ENCODE measurements at places on chromosomes 6 and 20.

DNA sequence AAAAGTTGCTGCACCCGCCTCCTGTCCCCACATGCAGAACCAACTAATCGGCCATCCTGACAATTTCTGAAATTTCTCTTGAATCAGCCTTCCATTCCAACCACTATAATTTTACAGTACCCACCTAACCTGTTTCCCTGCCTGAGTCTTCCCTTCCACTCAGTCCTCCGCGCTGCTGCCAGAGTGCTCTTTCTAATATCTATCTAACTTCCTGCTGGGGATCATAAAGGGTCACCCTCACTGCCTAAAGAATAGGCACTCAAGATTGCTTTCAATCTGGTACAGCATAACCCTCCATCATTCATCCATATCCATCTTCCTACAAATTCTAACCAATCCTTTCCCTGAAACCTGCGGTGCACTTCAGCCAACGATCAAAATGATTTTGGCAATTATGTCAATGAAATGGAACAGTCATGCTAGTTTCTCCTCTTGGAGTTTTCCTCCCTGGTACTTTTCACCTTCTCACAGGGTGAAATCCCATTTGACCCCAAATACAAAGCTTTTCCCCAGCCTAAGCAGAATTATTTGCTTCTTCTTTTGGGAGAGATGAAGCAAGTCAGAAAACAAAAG is 117.5 kb upstream of the BEND6 start:
- H3K4me1 ChIP-seq = peaks cover 15% of the 10 kb centered on the region
- no peak overlapping the region for H3K4me3 ChIP-seq
- no peaks in the 10 kb centered on the region for H3K36me3 ChIP-seq
- H3K27ac ChIP-seq = no peak overlapping the region
- peaks cover 4% of the 10 kb centered on the region for H3K27me3 ChIP-seq
- DNase-seq = no peak

DNA sequence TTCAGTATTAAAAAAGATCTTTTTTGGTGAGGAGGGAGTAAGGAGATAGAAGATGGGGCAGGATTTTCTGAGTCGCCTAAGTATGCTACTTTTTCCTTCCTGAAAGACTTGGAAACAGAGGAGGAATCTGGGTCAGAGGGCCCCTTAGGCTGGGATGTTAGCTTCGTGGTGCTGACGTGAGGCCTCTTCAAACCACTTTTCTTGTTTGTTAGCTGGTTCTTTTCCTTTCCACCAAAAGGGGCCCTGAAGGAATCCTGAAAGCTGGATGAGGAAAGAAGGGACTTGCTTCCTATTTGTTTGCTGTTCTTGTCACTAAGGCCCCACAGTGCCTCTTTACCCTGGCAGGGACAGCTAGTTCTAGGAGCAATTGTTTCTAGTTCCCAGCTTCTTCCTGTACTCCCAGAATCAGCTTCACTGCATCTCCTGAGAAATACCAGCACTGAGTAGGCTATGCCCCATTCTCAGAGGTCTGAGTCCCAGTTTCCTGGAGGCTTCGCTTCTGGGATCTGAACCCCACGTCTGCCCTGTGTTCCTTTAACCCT is 2.2 kb upstream of the IL20RA start:
- no peak overlapping the region for H3K4me3 ChIP-seq
- H3K4me1 ChIP-seq = peaks cover 24% of the 10 kb centered on the region
- no peaks in the 10 kb centered on the region for H3K36me3 ChIP-seq
- DNase-seq = no peak
- H3K27me3 ChIP-seq = peaks cover 40% of the 10 kb centered on the region

GRCh38 chr6:140478631-140479030 is 1104.2 kb upstream of the CITED2 start:
- DNase-seq = no peak
- H3K27me3 ChIP-seq = no peaks in the 10 kb centered on the region
- H3K4me1 ChIP-seq = no peaks in the 10 kb centered on the region
- H3K4me3 ChIP-seq = no peak overlapping the region
- H3K36me3 ChIP-seq = no peaks in the 10 kb centered on the region

- no peaks in the 10 kb centered on the region for H3K36me3 ChIP-seq
- H3K4me3 ChIP-seq = no peak overlapping the region
- no peaks in the 10 kb centered on the region for H3K4me1 ChIP-seq
- H3K27me3 ChIP-seq = peaks cover 3% of the 10 kb centered on the region
Measured at GRCh38 chr6:81786150-81786549, 33.7 kb upstream of the TENT5A start.
